ENCODE measurements at places on chromosomes 4 and X.

DNA sequence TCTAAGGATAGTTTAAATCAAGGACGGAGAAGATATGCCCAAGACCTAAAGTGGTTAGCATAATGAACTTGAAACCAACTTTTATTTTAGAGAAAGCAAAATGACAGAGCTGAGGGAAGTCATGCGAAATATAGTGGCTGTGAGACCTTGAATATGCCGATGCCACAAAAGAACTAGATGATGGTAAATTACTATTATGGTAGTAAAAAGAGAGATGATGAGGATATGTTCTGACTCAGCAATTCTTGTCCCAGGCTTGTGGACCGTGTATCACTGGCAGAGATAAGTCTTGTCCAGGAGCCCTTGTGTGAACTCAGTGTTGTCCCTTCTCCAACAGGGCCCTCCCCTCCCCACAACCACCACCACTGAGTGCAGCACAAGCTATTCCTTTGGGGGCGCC lies 1605.6 kb upstream of the TENM3 start:
- DNase-seq = no peak

DNA sequence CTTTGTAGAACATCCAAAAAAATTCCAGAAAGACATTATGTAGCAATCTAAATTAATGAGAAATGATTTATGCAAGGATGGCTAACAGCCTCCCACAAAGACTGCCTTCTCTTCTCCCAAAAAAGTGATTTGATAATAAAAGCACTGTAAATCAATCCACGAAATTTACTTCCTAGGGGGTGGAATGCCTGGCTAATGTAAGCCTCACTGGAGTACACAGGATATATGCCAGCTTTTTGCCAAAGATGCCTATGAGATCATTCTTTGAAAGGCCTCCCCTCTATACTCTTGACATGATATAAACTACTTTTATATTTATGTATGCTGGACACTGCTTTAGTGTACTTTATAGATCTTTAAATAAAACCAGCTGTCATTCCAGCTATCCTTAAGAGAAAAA lies 211.1 kb downstream of the ADAMTS3 start:
- DNase-seq = no peak

- no peak for DNase-seq
Observed at GRCh38 chrX:153476666-153477363, 6.4 kb upstream of the HAUS7 start.

DNA sequence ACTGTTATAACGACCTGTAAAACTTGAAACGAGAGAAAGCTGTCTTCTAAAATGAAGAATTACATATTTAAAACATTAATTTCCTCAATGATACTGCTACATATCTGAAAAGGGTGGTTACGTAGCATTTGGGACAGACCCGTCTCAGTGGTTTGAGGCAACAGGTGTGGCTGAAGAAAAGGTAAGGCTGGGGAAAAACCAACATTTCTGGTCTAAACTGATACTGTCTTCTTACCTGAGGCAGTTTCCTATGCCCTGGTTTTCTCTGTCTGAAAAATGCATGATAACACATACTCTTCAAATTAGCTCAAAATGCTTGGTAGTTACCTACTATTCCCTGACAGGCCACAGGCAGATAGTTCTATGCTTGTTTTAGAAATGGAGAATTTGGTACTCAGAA lies 30.4 kb downstream of the PLS3 start:
- no peak for DNase-seq

DNA sequence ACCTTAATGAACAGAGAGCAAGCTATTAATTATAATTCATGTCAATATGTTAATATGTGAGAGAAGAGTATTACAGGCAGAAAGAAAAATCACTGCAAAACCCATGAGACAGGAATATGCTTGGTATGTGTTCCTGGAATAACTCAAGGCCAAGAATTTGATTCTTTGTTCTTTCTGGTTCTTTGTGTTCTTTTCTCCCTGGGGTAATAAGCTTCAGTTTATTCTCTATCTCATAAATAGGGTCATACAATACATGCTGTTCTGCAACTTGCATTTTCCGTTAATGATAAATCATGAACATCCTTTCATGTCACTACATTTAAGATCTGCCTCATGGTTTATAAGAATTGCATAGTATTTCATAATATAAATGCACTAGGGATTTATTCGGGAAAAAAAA lies 16.8 kb upstream of the THOC2 start:
- no peak for DNase-seq

DNA sequence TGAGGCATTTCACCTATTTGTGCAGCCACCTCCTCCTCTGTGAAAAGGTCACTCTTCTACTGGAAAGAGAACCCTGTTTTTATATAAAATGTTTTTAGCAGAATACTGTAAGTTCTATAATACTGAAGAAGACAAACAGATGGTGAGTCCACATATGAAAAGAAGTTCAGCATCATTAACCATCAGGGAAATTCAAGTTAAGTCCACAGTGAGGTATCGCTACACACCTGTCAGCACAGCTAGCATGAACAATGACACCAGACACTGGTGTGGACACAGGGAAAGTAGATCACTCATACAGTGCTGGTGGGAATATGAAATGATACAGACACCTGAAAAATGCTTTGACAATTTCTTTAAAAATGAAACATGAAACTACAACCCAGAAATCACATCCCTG lies 133.0 kb downstream of the MAD2L1 start:
- DNase-seq = no peak

DNA sequence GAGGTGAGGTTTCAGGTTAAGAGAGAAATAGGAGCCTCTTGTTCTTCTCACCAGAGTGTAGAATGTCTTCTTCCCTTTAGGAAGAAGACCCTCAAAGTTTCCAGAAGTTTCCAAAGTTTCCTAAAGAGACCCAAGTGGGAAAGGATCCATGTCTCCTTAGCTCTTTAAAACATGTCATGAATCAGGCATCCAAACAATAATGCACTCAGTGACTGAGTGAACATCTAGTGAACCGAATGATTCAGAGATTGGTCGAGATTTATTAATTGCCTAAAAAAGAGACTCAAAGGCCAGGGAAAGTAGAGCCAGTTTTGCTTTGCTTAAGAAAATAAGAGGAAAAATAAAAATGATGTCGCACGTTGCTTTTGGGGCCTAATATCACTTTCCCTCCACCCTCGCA lies 29.4 kb downstream of the FGF5 start:
- DNase-seq = no peak

DNA sequence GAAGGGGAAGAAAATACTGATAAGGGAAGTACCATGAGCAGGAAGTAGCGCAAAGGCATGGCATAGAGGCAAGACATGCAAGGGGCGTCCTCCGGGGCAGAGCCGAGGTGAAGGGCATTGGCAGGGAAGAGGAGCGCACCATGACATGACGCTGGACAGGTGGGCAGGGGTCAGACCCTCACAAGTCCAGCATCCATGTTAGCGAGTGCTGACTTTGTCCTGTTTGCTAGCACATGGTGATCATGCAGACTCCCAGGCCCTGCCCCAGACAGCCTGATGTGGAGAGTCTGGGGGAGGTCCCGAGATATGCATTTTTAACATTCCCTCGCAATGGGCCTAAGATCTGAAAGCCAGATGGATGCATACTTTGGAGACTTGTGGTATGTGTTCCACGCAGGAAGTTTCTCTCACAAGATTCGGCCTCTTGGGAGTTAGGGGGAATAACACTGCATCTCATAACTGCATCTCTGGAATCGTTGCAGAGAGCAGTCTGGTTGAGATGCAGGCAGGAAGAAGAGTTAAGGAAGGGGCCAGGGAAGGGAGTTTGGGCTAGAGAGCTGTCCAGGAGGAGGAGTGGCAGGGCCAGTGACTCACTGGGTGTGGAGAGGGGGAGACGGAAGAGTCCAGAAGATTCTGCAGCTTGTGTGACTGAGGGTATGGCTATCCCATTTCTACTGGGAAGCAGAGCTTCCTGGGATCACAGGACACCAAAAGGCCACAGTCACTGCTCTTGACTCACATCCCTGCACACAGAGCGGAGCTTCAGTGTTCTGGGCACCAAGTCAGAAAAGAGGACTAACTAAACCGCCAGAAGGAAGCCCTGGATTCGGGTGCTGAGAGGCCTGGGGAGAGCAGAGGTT lies 59.7 kb downstream of the FAM184B start:
- DNase-seq = no peak

GRCh38 chr4:99315839-99316238 lies 5.4 kb downstream of the ADH1B start:
- DNase-seq = no peak

GRCh38 chr4:1305261-1305711 lies 15.6 kb downstream of the MAEA start:
- DNase-seq = no peak
